Calu3 (cell line): ENCODE measurements at places on chromosomes 5 and 9. TPM values are rescaled to one million over a fixed set of nuclear protein-coding genes. Genes with fewer than 3 reads are reported as not detected.

DNA sequence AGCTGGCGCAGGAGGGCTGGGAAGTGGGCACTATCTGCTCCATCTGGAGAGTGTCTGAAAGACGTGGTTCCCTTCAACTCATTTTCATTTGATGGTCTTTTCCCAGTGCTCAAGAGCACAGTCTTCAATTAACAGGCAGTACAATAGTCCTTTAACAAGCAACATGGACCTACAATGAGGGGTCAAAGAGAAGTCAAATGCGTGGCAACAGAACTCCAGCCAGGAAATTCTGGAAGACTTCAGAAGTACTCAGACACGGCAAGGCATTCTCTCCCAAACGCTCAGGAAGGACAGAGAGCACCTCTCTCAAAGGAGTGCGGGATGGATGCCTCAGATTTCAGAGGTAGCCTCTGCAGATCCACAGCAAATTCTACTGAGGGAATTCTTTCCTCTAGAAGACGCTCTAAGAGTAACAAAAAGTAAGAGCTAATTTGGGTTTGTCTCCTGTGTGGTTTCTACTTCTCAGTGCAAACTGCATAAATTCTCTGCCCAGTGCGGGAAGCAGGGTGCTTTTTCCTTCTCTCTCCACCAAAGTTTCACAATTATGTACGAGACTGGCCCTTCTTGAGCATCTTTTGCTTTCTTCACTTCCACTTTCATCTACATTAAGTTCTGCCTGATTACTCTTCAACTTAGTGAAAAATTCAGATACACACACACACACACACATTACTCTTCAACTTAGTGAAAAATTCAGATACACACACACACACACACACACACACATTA is 56.4 kb downstream of the LHFPL2 start:
- no peak for DNase-seq

DNA sequence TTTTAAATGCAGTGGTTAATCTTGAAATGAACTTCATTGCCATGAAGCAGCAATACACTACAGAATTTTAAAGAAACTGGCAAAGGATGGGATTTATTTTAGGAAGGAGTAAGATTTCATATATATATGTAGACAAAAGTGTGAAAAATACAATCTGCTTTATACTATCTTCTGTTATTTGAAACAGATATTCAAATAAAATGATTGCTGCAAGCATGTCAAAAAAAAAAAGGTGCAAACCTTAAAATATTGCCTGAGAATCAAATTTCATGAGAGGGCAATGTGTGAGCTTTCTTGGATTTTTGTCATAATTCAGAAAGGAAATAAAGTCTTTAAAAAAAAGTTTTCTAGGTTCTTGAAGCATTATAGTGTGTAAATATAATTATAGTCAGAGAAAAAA is 705.0 kb upstream of the CDH10 start:
- no peak for DNase-seq

GRCh38 chr5:159802661-159803060 is 113.6 kb upstream of the ADRA1B start:
- DNase-seq = no peak

GRCh38 chr5:82155305-82155704 is 122.8 kb downstream of the RPS23 start:
- DNase-seq = no peak

DNA sequence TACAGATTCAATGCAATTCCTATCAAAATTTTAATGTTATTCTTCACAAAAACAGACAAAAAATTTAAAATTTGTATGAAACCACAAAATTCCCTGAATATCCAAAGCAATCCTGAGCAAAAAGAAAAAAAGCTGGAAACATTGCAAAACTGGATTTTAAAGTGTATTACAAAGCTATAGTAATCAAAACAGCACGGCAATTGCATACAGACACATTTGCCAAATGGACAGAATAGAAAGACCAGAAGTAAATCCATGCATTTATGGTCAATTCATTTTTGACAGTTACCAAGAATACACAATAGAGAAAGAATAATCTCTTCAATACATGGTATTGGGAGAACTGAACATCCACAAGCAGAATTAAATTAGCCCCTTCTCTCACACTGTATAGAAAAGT is 110.5 kb downstream of the TMEM232 start:
- no peak for DNase-seq

GRCh38 chr5:52498607-52499006 is 289.1 kb upstream of the ITGA1 start:
- no peak for DNase-seq

GRCh38 chr5:115431116-115431515 is 113.5 kb downstream of the FEM1C start:
- DNase-seq = no peak

- DNase-seq = peak; percentile 30
Measured at GRCh38 chr9:112174965-112175795, at the start of gene SUSD1. Gene SUSD1, minus strand, starts transcription at chr9:112175297. Its CDS starts 62 bp downstream, at chr9:112175235.

GRCh38 chr9:71783120-71783523 is 14.8 kb upstream of the CEMIP2 start:
- peak; percentile 34 for DNase-seq

DNA sequence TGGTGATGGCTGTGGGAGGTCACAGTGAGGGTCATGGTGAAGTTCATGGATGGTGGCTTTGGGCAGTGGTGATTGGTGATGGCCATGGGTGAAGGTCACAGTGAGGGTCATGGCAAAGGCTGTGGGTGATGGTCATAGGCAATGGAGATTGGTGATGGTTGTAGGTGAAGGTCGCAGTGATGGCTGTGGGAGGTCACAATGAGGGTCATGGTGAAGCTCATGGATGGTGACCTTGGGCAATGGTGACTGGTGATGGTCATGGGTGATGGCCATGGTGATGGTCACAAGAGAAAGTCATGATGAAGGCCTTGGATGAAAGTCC is 115.6 kb upstream of the IRX4 start:
- DNase-seq = no peak

GRCh38 chr5:112551419-112552032 is 132.4 kb upstream of the EPB41L4A start:
- DNase-seq = peak; percentile 64

DNA sequence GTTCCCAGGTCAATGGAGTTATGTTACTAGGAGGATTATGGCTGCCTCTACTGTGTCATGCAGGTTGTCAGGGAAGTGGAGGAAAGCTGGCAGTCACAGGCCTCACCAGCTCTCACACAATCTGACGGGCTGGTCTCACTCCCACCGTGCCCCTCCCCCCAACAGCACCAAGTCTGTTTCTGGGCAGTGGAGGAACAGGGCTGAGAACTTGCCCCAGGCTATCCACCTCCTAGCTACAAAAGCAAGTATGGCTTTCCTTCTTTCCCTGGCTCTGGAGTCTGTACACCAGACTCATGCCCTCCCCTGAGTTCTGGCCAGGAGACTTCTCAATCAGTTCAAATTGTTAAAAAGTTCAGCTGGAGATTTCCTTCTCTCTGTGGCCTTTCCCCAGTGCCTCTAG is 25.7 kb upstream of the RIOK2 start:
- no peak for DNase-seq

- no peak for DNase-seq
Measured at GRCh38 chr9:86405926-86406325, 51.7 kb upstream of the TUT7 start.

GRCh38 chr9:108787690-108788048 is 68.1 kb downstream of the ACTL7B start:
- no peak for DNase-seq

DNA sequence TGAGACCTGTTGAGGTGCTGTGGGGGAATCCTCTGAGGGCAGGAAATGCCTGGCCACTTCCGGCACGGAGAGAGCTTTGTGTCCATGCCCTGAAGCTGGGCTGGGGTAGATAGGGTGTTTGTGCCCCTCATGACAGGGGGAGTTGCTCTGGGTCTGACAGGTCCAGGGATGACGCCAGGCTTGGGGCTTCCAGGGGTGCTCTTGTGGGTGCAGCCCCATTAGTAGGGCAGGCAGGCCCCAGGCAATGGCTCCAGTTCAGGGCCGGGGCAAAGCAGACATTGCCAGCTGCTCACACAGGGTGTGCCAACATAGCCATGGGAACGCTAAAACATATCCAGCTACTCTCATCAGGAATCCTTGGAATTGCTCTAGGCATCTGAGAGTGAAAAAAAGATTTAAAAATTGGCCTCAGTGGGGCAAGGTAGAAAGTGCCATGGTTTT is 21.1 kb downstream of the PITX1 start:
- DNase-seq = no peak

- DNase-seq = no peak
Measured at GRCh38 chr5:138492560-138493045, 27.3 kb downstream of the EGR1 start.

- no peak for DNase-seq
Measured at GRCh38 chr9:111871499-111871855, 25.1 kb upstream of the UGCG start.

GRCh38 chr5:36897616-36898015 is 21.0 kb downstream of the NIPBL start:
- DNase-seq = no peak

DNA sequence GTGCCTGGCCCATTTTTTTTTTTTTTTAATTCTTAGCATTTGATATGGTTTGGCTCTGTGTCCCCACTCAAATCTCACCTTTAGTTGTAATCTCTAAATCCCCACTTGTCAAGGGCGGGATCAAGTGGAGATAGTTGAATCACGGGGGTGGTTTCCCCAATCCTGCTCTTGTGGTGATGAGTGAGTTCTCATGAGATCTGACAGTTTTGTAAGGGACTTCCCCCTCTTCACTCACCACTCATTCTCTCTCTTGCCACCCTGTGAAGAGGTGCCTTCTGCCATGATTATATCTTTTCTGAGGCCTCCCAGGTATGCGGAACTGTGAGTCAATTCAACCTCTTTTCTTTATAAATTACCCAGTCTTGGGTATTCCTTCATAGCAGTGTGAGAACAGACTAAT is 27.2 kb downstream of the NDUFAF2 start:
- DNase-seq = no peak

DNA sequence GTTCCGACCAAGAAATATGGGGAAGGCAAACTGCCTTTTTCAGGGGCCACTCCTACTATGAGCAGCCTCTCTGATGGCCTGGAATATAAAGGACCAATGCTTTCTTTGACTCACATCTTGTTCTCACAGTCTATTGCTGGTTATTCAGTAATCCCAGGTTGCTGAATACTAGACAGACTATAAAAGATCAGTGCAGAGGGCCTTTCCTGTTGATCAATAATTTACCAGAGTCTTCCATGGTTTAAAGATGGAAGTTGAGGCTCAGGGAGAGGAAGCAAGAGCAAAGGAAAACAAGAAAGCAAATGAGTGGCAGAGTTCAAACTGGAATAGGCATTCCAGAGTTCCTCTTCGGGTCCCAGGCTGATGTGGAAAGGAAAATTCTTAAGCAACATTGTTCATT is 62.9 kb downstream of the FBXO38 start:
- DNase-seq = no peak

DNA sequence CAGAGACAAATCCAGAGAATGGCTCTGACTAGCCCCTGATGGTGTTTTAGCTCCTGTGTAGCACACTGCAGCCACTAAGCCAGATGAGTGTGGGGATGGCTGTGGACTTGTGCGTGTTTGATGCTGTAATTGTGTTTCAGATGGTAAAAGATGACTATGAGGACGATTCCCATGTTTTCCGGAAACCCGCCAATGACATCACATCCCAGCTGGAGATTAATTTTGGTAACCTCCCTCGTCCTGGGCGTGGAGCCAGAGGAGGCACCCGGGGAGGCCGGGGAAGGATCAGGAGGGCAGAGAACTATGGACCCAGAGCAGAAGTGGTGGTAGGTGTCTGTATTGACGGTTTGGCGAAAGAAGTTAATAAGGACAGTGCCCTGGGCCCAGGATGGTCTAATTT is 38.0 kb downstream of the HABP4 start:
- no peak for DNase-seq

The ENHO gene
- total RNA-seq = not detected in 2 replicates

The GPSM1 gene
- total RNA-seq = 3.9 and 5.7 TPM in 2 replicates

The IL9 gene
- total RNA-seq = not detected in 2 replicates

The PRR16 gene
- total RNA-seq = 1.5 and 2.9 TPM in 2 replicates

The SGCD gene
- not detected in 2 replicates for total RNA-seq

The MAPK9 gene
- total RNA-seq = 63.3 and 65.4 TPM in 2 replicates
